Activated naive CD4-positive, alpha-beta T cell treated with anti-CD3 and anti-CD28 coated beads for 36 hours (primary cell): ENCODE measurements at places on chromosomes 12 and 14. TPM values are rescaled to one million over a fixed set of nuclear protein-coding genes. Genes with fewer than 3 reads are reported as not detected.

The NANOG gene
- not detected for total RNA-seq

The GSG1 gene
- total RNA-seq = not detected

The HNF1A gene
- total RNA-seq = not detected

The ADAM20 gene
- 0.43 TPM for total RNA-seq

The OR4E2 gene
- total RNA-seq = not detected

The TRHDE gene
- not detected for total RNA-seq

The ANO4 gene
- total RNA-seq = not detected

The SLC24A4 gene
- not detected for total RNA-seq

The DUSP6 gene
- 24.8 TPM for total RNA-seq

The TMEM263 gene
- total RNA-seq = 30.4 TPM

The EP400 gene
- 40.6 TPM for total RNA-seq

The NGB gene
- total RNA-seq = not detected

The KCNC2 gene
- not detected for total RNA-seq

The EXD2 gene
- 12.7 TPM for total RNA-seq

The SLC16A7 gene
- total RNA-seq = 27.5 TPM

- peak; percentile 88 for DNase-seq
Observed at GRCh38 chr12:53205747-53206419, 1.2 kb downstream of the ITGB7 start.

- DNase-seq = no peak
Observed at GRCh38 chr12:1022032-1022970, 31.3 kb downstream of the ERC1 start.

- no peak for DNase-seq
Observed at GRCh38 chr12:120736404-120737331, 11.0 kb downstream of the ACADS start.

DNA sequence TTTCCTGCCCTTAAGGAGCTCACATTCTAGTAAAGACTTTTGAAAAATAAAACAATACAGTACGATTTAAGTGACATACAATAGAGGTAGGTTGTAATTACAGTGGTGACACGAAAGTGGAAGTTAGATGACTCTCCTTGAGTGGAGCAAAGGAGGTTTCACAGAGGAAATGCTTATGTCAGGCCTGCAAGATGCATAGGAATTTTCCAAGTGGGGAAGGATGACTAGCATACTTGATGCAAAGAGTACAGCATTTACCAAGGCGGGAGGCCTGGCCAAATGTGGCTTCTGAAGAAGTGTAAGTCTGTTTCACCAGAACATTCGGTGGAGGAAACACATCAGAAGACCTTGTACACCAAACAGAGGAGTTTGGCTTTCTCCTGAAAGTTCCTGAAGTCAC is 55.2 kb downstream of the ERO1A start:
- DNase-seq = peak; percentile 8

DNA sequence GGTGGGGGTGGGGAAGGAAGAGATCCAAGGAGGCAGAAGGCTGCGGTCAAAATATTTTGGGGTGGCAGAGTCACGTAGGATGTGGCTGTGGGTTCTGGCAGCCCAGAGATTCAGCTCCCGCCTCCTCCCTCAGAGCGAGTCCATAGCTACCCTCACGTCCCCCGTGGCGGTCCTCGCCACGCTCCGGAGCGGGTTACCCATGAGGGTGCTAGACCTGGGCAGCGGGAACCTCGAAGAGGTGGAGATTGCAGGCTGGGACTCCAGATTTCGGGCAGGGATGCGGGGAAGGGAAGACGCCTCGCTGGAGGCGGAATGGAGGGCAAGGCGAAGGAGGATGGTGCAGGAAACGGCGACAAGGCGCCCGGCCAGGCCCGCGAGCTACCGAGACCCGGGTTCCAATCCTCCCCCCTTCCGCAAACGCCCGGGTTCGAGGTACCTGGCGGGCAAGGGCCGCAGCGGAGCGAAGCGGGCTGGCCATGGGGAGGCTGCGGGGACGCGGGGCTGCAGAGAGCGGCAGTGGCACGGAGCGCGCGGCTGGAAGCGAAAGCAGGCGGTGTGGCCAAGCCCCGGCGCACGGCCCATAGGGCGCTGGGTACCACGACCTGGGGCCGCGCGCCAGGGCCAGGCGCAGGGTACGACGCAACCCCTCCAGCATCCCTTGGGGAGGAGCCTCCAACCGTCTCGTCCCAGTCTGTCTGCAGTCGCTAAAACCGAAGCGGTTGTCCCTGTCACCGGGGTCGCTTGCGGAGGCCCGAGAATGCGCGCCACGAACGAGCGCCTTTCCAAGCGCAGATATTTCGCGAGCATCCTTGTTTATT is 46.2 kb downstream of the BCAT1 start:
- DNase-seq = peak; percentile 23

GRCh38 chr12:122996621-122997342 is 16.3 kb downstream of the ARL6IP4 start:
- DNase-seq = no peak

- peak; percentile 13 for DNase-seq
Observed at GRCh38 chr12:94545935-94546771, 86.5 kb upstream of the CEP83 start.

DNA sequence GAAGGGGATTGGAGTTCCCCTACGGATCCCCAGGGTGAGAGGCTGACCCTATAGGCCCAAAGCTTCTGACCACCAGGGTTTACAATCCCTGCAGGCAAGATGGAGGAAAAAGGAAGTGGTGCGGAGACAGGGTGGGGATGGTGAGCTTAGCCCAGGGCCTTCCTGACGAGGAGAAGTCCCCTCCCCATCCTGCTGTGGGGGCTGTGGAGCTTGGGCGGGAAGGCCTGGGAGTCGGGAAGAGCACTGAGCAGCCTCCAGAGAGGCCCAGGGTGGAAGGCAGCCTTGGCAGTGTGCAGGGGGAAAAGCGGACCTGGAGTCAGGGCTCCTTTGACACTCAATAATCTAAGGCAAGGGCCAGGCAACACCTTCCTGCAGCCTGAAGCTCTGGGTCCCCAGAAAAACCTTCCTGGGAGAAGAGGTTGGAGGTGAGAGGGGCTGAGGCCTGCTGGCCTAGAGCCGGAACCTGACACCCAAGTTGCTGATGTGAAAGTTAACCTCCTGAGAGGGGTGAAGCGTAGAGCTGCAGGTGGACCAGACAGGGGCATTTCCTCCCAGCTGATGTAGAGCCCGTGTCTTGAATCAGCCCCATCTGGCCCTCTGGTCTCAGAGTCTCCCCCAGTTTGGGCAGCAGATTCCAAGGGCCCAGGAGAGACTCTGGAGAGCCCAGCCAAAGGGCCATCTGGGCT is 6.0 kb downstream of the HDAC7 start:
- peak; percentile 57 for DNase-seq

GRCh38 chr12:9668161-9669018 is 1.1 kb upstream of the CLEC2D start:
- no peak for DNase-seq

- no peak for DNase-seq
Observed at GRCh38 chr12:10283027-10283426, 24.6 kb upstream of the KLRD1 start.

GRCh38 chr12:2679816-2680675 is 114.7 kb upstream of the FKBP4 start:
- DNase-seq = no peak

- DNase-seq = no peak
Observed at GRCh38 chr14:63982156-63982555, 129.4 kb downstream of the SYNE2 start.

DNA sequence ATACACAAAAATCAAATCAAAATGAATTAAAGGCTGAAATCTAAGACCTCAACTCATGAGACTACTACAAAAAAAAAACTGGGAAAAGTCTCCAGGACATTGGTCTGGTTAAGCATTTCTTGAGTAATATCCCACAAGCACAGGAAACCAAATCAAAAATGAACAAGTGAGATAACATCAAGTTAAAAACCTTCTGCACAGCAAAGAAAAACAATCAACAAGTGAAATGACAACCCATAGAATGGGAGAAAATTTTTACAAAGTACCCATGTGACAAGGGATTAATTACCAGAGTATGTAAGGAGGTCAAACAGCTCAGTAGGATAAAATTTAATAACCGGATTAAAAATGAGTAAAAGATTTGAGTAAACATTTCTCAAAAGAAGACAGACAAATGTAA is 338.7 kb downstream of the SLC16A7 start:
- no peak for DNase-seq

GRCh38 chr14:44732144-44732543 is 225.1 kb upstream of the FSCB start:
- DNase-seq = no peak

- DNase-seq = no peak
Observed at GRCh38 chr12:51888316-51889215, 663 bp downstream of the ANKRD33 start.

DNA sequence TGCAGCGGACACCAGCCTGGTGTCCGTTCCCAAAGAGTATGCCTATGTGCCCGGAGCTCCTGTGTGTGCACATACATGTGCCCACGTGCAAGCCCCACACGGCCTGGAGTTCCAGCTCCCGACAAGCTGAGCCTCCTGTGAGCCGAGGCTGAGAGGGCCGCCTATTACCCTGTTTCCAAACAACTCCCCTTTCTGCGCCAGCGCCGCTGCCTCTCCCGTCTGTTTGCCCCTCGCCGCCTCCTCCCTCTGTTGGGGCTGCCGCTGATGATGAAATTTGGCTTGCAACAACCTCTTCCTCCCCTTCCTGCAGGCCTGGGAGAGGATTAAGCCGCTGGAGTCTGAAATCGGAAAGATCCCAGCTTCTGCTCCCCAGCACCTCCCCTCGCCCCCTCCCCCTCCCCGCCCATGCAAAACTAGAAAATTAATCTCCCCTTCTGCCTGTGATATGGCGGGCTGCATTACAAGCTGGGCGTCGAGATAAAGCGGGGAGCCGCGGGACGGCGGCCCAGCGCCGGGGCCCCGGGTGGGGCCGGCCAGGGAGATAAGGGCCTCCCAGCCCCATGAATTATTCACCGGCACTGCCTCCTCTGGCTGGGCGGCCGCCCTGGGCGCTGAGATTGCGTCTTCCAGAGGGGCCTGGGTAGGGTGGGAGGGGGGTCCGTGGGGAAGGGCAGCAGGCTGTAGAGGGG is 6.8 kb upstream of the ASIC1 start:
- DNase-seq = no peak

DNA sequence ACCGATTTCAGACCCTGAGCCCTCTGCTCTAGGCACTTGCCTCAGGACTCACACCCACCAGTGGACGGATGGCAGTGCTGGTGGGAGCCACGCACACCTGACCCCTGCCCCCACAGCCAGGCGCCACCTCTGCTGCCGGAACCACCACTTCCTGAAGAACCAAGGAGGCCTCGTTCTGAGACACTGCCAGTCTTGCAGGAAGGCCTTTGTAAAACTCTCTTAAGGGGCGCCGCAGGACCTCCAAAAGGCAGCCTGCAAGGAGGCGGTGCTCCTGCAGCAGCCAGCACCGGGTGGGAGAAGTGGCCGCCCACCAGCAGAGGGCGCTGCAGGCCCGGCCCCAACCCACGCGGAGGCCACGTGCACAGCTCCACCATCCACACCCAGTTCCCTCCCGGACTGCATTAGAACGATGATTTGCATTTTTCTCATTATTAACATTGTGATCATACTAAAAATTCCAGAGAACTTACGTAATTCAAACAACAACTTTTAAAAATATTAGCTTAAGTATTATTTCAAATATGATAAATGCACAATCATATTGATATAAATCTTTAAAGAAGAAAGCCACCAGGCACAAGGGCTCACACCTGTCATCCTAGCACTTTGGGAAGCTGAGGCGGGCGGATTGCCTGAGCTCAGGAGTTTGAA is 12.8 kb downstream of the STX2 start:
- peak; percentile 70 for DNase-seq

- DNase-seq = peak; percentile 93
Observed at GRCh38 chr14:50344116-50344775, 32.1 kb downstream of the DMAC2L start.

GRCh38 chr14:103453791-103454190 is 68.6 kb downstream of the MARK3 start:
- no peak for DNase-seq

- no peak for DNase-seq
Observed at GRCh38 chr14:81324011-81324410, 76.1 kb downstream of the STON2 start.

GRCh38 chr12:57629897-57630471 is 3.0 kb downstream of the B4GALNT1 start:
- DNase-seq = no peak

GRCh38 chr14:35934499-35934898 is 108.4 kb downstream of the BRMS1L start:
- DNase-seq = no peak

- peak; percentile 66 for DNase-seq
Observed at GRCh38 chr12:108635201-108635996, 1.7 kb upstream of the SELPLG start.

GRCh38 chr12:86931714-86932113 is 675.5 kb upstream of the MGAT4C start:
- no peak for DNase-seq

DNA sequence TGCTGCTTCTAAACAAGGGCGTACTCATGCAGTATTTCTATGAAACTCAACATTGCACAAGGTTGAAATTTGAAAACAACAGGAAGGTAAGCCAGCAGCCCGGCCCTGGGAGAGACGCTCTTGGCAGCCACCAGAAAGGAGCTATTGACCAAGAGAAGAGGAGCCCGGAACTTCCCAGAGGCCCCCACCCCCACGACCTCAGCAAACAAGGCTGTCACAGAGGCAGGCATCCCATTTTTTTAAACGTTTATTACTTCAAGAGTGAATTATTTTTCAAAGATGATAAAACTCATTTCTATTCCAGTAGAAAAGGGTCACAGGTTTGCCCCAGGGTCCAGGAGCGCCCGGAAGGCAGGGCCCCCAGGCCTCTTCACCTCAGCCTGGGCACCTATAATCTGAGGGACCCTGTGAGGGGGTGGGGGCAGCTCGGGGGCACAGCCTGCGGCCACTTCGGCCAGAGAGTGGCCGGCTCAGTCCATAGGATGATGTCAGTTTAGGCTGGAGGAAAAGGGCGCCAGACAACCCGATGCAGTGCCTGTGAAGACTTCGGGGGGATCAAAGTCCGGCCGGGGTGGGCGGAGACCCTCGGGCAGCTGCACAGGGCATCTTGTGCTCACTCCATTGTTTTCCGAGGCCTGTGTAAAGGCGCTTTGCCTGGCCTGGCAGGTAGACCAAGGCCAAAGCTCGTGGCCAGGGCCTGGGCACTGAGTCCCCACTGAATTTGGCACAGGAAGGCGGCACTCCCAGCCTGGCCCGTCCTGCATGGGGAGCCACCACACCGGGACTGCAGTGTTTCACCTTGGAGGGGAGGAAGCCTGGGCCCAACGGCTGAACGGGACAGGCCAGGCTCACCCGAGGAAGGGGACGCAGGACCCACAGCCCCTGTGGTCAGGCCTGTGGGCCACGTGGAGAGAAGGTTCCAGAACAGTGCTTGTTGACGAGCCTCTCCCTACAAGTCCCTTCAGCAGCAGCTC is 86.0 kb downstream of the SCARB1 start:
- DNase-seq = no peak

GRCh38 chr12:31850268-31850667 is 108.9 kb upstream of the RESF1 start:
- DNase-seq = no peak
